ENCODE measurements at places on chromosomes 3 and 15.

GRCh38 chr3:52887166-52887565 is 10.2 kb downstream of the STIMATE start:
- no peak for DNase-seq

DNA sequence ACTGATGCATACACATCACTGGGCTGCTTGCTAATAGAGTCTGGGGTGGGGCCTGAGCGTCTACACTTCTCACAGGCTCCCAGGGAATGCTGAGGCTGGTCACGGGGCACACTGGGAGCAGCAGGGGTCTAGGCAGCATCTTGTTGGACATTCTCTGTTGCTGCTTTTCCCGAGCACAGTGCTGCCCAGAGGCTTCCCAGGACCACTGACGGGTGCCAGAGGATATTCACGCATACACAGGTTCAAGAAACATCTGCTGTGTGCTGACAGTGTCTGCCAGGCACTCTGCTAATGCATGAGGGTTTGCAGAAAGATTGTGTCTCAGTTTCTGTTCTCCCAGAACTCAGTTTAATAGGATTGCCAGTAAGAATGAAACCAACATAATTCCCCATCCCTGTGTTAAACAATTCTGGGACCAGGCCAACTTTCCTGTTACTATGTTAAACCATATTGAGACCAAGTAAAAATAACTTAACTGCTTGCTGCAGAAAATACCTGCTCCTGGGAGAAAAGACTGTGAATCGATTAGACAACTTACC is 23.9 kb upstream of the BCL2L10 start:
- no peak for DNase-seq

DNA sequence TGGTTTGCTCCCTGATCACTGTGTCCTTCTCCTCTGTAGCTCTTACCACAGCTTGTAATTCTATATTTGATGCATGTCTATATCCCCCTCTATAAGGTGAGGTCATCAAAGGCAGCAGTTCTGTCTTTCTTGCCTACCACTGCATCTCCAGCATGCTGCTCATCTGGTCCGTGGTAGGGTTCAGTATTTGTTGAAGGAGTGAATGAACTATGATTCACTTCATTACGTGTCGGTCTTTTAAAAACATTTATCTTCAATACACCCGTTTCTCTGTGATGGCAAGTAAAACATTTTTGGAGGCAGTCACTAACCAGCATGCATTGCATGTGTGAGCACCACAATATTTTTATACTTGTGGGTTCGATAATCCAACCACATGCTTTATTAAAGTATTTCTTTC is 27.6 kb downstream of the CHST14 start:
- no peak for DNase-seq

- no peak for DNase-seq
Observed at GRCh38 chr3:123712077-123712860, 127.4 kb upstream of the HACD2 start.

Measured in HCT116 (cell line).